NCI-H1436 (cell line): ENCODE measurements at places on chromosomes 3 and 15.

- DNase-seq, result peak; percentile 21
These were observed 6.0 kb downstream of the SNRPA1 start for GRCh38 chr15:101288905-101289513.

- DNase-seq, result no peak
These were observed 214.5 kb upstream of the CFAP20DC start for GRCh38 chr3:59264366-59264765.

DNA sequence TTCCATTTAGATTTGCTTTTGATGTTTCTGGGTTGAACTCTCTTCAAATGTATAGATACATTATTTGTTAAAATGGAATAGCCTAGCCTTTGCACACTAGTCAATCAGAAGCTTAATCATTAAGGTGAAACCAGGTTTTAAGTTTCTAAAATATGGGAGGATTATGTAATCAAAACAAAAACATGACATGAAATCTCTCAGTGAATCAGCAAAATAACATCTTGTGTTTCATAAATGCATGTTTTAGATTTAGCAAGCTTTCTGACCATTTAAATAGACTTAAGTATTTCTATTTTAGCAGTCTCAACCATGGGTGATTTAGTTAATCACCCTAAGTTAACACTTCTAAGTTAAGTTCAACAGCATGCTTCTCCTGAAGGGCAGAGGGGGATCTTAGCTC lies 11.3 kb downstream of the GTF2E1 start:
- no peak for DNase-seq

DNA sequence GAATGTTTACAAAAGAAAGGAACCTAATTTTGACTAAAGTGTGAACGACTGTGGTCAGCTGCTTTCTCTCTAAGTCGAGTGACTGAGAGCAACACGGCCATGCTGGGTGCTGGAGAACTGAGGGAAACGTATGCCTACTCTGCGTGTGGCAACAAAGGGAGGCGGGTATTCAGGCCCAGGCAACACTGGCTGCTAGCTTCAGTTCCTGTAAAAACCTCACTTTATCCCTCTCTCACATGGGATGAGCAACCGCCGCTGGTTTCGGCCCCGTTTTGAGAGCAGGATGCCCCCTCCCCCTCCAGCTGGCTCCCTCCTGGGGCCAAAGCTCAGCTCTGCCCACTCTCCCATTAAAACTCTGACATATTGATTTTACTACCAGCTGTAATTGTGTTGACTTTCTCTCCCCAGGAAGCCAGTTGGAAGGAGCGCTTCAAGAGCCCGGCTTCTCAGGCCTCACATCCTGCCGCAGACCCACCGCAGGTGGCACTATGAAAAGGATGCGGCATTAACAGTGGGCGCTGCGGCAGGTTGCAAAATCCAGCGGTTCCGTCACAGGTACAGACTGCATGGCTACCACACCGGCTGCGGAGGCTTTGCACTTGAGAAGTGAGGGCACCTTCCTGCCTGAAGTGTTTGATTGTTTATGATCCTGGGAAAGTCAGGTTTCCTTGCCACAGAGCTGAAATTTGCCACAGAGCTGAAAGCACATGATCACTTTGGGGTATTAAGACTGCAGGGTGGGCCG lies 12.7 kb downstream of the PLXND1 start:
- DNase-seq, result peak; percentile 44

DNA sequence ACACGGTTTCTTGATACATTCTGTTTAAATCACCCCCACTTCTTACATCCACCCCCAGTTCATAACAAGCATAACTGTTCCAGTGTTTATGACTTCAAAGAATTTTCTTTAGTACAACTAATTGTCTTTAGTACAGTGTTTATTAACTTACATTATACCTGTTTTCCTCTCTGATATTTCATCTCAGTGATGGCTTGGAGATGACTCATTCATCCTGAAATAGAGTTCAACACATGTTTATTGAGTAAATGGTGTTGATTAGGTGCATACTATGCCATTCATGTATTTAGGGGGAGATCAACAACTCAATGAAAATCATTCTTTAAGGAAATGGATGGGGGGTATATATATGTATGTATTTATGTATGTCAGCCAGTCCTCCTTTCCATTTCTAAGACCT lies 21.7 kb upstream of the UTS2B start:
- no peak for DNase-seq

- no peak for DNase-seq
These were observed 248.1 kb upstream of the C2CD4B start for GRCh38 chr15:62413153-62413552.

- DNase-seq, result no peak
These were observed 21.1 kb downstream of the FGF12 start for GRCh38 chr3:192706272-192706671.

DNA sequence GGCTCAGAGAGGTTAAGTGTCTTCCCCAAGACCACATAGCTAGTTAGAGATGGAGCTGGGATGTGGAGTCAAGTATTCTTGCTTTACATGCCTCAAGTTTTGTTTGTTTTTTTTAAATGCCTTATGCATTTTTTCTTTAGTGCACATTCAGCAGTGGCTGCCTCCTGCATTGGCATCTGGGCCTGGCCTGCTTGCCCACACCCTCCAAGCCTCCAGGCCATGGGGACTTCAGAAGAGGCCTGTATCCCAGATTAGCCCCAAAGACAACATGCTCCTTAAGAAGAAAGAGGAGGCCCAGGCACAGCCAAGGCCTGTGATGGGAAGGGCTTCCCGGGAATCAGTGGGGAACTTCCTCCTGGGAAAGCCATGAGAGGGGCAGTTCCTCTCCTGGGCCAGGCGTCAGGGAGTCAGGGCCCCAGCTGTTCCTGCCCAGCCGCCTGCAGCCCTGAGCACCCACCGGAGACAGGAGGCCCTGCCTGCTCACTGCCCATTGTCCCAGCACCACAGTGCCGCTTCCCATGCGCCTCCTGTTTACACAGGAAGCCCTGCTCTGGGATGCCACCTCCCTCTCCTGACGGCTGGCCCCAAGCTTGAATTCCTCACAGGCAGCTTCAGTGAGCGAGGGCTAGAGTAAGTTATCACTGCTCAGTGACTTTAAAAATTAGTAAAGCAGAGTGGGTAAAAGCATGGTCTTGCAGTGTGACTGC lies 16.0 kb downstream of the FOXL2NB start:
- DNase-seq, result no peak

DNA sequence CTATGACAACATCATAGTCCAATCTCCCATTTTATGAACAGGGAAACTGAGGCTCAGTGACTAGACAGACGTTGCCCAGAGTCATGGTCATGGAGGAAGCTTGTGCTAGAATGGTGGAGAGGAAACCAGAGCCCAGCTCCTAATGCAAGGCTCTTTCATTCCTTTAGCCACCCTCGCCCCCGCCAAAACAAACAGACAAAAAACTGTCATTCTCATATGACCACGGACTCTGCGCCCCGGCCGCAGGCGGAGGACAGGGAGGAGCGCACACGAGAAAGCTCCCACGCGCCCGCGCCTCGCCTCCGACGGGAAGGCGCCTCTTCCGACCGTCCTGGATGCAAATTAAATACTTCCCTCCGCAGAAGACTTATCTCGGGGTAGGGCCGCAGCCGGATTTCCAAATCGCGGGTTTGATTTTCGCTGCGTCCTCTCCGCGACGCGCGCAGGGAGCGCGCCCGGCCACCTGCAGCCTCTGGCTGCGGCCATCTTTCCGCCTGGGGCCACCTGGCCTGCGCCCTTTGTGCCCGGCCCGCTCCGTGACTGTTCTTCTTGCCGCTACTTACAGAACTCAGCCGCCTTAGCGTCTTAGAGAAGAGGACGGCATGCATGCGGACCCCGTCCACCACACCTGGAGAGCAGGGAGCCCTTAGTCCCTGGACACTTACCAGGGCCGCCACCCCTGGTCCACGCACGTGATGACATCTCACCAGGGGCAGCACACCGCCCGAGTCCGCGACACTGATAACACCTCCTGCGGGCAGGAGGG lies 670 bp upstream of the ATP13A3 start:
- no peak for DNase-seq

GRCh38 chr3:7897655-7898054 lies 604.0 kb upstream of the LMCD1 start:
- no peak for DNase-seq

- DNase-seq, result no peak
These were observed 67.4 kb upstream of the RPL35A start for GRCh38 chr3:197882586-197882985.

DNA sequence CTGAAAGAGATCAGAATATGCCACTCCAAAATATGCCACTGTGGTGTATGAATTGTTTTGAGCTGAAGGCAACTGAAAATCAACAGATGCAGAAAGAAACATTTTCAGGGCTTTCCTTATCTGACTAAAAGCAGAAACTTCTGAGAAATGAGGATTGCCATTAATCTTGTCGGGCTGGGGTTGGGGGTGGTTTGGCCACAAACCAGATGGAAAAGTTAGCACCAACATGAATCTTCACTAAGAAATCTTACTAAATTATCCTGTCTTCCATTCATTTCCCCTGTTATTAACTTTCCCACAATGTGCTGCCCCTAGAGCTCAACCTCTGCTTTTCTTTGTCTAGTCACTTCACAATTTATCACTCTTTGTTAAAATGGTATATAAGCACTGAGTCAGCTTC lies 229.9 kb upstream of the GADL1 start:
- DNase-seq, result no peak

GRCh38 chr15:35519541-35520149 lies 26.3 kb downstream of the DPH6 start:
- DNase-seq, result peak; percentile 48

GRCh38 chr3:101690972-101691371 lies 4.5 kb upstream of the RPL24 start:
- DNase-seq, result no peak

GRCh38 chr3:42195879-42196330 lies 70.1 kb downstream of the CCK start:
- DNase-seq, result no peak

GRCh38 chr15:37108381-37109167 lies 8.2 kb upstream of the MEIS2 start:
- no peak for DNase-seq
